ENCODE measurements at places on chromosomes 2 and 18.

DNA sequence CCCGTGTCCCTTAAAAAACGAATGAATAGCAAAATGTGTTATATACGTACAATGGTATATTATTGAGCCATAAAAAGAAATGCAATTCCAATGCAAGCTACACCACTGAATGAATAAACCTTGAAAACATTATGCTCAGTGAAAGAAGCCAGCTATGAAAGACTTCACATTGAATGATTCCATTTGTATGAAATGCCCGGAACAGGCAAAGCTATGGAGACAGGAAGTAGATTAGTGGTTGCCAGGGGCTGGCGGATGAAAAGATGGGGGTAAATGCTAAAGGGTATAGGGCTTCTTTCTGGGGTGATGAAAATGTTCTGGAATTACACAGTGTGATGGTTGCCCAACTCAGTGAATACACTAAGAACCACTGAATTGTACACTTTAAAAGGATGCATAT, 113.3 kb downstream of the NOL10 start:
- DNase-seq: no peak

- no peak for DNase-seq
Observed at GRCh38 chr2:143422681-143423080, 293.5 kb downstream of the ARHGAP15 start.

DNA sequence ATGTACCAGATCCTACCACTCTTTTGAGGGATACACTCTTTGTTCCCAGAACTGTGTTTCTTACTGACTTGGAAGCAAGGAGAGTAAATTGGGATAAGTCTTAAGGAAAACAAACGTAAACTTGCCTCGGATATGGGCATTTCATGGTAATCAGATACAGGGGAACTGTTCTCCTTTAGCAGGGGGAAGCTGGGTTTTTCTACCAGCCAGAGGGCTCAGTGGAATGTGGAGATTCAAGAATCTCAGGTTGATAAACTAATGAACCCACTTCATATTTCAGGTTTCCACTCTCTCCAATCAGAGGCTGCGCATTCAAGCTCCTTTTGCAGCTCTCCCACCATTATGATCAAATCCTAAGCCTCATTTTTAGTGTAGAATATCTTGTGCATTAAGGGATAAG, 676.5 kb upstream of the FSHR start:
- no peak for DNase-seq

DNA sequence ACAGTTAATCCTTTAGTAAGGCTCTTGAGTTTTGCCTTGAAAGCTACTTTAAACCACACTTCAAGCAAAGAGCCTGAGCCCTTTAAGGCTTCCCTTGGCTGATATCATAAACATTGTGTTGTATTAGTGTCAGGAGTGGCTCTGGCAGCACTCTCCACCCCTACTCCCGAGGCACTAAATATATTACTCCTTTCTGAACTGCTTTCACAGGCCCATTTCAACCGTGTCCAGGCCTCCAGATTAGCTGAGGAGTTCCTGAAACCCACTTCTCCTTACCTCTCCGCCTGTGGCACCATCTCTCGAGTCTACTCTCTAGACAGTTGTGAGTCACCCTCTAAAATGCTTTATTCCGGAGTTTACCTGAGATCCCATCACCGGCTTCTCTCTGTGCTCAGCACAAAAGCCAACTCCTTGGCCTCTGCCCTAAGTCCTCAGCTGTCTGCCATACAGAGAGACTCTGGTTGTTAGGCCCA, 14.4 kb upstream of the STON1 start:
- no peak for DNase-seq

GRCh38 chr2:54665436-54665856, 58.0 kb upstream of the EML6 start:
- DNase-seq: no peak

- DNase-seq: no peak
Observed at GRCh38 chr2:220192994-220193753, 565.7 kb downstream of the SLC4A3 start.

- no peak for DNase-seq
Observed at GRCh38 chr2:168679081-168679480, 123.4 kb upstream of the NOSTRIN start.

GRCh38 chr2:217839073-217839749, 163.6 kb downstream of the TNS1 start:
- DNase-seq: no peak

DNA sequence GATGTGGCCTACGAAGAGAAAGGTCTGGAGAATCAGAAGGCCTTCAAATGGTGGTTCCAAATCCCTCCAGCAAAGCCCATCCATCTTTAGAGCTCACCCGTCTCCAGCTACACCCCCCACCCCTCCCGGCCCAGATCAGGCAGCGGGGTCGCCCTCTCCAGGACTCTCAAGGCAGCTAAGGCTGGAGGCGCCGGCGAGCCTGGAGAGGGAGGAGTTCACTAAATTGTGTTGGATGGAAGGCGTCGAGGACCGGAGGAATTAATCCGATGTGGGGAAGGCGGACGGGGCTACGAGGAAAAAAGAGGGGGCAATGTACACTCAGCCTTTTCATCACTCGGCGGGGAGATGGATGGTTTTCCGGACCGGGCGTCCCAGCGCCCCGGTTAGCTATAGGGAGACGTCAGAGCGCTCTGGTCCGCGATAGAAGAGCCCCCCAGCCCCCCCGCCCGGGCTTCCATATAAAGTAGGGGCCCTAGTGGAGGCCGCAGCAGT, at the start of gene GRP:
GRP (plus strand) TSS at position 487 of the 492 bp plus-strand sequence. CDS start 108 bp downstream, outside the sequence.
- DNase-seq: no peak

DNA sequence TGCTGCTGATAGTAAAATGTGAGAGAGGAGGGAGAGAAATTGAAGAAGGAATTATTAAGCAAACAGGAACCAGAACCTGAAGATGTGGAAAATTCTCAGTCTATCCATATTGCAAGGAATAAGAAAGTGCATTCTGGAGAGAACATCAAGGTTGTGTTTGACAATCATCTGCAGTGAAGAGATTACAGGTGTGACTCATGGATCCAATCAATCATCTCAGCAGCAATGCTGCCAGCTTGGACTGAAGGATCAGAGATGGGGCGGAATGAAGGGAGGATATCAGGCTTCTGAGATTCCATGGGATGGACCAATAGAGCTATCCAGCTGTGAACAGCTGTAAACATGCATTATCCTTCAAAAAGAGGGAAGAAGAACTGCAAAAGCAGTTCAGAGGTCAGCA, 247.3 kb downstream of the LPIN1 start:
- DNase-seq: no peak

GRCh38 chr2:189673661-189674373, 653 bp upstream of the ANKAR start:
- DNase-seq: no peak

DNA sequence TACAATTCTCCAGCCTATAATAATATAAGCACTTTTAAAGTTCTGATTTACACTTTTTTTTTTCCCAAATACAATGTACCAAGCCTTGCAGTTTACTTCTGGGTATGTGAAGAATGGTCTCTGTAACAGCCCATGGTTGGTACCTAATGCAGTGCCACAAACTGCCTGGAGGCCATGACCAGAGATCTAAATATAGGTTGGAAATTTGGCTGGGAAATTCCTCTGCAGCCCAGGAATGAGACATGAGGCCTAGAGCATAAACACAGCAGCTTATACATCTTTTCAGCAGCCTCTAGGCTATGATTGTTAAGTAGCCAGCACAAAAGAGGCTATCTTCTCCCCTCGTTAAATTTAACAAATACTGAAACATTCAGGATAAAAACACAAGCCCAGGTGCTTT, 432.0 kb upstream of the FAM98A start:
- DNase-seq: no peak

DNA sequence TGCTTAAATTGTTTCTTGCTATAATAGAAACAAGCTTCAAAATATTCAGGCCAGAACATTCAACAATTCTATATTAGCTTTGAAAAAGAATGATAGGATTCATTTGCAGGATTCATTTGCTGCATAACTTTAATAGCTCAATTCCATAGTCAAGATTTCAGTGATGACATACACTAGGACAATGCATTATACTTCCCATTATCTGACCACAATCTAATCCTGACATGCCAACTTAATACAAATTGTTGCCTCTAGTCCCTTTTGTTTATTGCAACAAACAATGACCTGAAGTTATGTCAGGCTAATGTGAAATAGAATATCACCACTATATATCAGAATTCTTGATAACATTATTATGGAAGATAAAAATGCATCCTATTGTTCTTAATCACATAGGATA, 169.4 kb downstream of the DNAH7 start:
- DNase-seq: no peak

DNA sequence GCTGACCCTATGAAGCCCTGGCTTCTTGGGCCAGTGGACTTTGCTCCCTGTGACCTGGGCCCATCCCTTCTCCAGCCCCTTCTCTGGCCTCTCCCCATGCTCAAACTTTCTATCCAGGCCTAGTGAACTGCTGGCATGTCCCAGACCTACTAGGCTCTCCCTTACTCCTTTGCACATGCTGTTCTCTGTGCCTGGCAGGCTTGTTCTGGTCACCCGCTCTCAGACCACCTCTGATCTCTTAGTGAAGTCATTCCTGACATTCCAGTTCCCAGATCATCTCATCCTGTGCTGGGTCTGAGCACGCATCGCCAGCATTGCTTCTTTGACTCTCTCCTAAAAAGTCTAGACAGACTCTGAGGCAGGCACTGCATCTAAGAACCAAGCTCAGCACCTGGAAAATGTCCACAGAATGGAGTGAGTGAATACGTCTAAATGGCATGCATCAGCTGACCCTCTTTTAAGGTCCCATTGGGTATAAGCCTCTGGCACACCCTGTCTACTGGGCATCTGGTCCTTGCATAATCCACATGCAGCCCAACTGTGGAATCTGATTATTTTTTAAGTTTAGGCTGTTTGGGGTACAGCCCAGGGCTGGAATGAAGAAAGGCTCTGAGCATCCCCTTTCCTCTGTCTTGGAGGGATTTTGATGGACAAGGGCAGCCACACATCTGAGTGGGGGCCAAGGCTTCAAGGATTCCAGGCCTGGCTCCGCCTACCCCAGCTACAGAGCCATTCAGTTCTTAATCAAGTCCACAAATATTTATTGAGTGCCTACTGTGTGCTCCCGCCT, 130.6 kb upstream of the HAAO start:
- DNase-seq: no peak

DNA sequence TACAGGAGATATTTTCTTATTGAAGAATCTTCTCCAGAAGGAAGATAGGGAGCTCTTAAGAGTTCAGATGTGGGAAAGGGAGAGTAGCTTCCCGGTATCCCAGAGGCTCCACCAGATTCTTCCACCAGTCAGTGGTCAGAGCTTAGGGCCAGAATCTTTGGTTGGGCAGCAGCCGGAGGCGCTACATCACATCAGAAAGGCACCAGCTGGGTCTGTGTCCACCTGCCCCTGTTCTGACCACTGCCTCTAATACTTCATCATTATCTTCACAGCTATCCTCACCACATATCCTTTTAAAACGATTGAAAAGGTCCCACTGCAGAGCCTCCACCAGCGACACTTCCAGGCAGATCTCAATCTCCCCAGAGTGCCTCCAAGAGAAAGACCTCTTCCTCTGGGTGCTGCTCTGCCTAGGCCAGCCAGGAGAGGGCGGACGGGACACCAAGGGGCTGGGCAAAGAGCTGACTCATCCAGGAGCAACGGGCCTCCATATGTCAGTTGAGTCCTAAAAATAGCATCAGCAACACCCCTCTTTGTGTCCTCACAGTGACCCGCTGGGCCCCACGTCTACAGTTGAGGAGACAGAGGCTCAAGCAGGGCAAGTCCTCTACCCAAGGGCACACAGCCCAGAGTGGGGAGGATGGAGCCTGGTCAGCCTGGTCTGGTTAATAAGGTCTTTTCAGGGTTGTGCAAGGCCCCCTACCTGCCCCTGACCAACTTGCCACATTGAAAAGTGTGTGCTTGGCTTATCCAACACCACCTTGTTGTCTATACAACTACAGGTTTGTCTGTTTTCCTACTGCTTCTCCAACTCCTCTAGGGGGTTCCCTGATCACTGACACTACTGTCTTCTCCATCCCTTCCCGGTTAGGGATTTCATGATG, 81.2 kb downstream of the ADD2 start:
- DNase-seq: no peak

GRCh38 chr2:159755788-159756187, 42.2 kb downstream of the CD302 start:
- DNase-seq: no peak

DNA sequence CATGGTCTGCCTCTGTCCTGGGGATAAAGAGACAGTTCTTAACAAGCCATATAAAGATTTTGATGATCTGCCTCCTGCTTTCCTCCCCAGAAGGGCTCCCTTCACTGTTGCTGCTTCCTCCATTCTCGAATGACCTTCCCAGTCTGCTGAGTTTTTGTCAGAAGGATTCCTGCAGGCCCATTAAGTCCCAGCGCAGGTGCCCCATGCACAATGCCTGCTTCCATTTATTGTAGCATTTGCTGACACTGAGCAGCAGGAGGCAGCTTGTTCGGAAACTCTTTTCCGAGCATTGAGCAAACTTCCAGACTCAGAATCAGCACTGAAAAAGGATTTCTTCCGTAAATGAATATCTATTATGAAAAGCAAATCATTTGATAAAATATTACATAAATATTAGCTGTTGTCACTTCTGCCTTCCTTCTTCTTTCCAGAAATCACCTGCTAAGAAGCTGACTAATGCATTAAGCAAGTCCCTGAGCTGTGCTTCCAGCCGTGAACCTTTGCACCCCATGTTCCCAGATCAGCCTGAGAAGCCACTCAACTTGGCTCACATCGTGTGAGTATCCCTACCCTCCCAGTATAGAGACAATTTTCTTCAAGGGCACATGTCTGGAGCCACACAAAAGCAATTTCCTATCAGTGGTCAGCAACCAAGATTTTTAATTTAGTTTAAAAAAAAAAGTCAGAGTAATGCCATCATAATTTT, 110.4 kb downstream of the DTNA start:
- DNase-seq: no peak

GRCh38 chr2:8684878-8685696, 3.2 kb downstream of the ID2 start:
- no peak for DNase-seq

- DNase-seq: no peak
Observed at GRCh38 chr2:127129937-127130336, 23.0 kb upstream of the BIN1 start.

DNA sequence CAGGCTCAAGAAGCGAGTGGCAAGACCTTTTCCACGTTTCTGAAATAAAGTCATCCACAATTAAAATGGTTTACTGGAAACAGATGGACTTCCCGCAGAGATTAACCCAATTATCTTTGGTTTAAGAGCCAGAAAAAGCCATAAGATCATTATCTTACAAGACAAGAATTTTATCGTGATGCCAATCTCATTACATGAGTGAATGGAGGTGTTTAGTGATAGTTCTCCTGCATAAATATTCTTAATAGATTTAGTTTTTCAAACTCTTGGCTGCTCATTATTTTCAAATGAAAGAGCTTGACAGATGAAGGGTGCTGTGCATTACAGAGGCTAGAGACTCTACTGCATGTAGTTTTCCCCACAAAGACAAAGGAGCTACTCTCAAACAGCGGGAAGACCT, 1028.4 kb upstream of the PIK3C3 start:
- DNase-seq: no peak

- DNase-seq: no peak
Observed at GRCh38 chr18:58970943-58971790, 106.5 kb downstream of the ZNF532 start.

- DNase-seq: no peak
Observed at GRCh38 chr2:218615868-218616315, 8.2 kb downstream of the PLCD4 start.

GRCh38 chr2:199471443-199472057, 13.8 kb upstream of the SATB2 start:
- DNase-seq: no peak

GRCh38 chr2:156687715-156688114, 251.5 kb downstream of the GPD2 start:
- no peak for DNase-seq
